Stimulated activated CD4-positive, alpha-beta T cell treated with anti-CD3 and anti-CD28 coated beads, Interleukin-2, amount 100 ng/mL, for 24 hours (primary cell): ENCODE measurements at places on chromosomes 1 and 21.

- no peak for DNase-seq
These were observed 62.8 kb upstream of the USP25 start for GRCh38 chr21:15667010-15667409.

- no peak for DNase-seq
These were observed 6.2 kb downstream of the AHDC1 start for GRCh38 chr1:27597516-27598294.

DNA sequence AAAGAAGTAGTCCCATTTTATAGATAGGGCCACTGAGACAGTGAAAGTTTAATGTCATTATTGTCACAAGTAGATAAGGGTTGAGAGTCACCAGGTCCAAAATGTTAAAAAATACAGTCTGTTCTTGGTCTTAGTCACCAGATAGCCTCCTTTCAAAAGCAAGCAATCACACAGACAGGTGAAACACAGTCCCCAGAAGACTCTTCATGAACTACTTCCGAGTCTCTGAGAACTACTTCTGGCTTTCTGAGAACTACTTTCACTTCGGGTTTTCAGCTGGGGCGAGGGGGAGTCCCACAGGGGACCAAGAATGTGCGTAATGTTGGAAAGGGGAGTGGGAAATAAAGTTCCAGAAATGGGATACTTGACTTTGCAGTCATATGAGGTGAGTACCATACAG is 143.2 kb downstream of the HHIPL2 start:
- DNase-seq, result no peak

GRCh38 chr1:101453844-101454243 is 217.0 kb downstream of the S1PR1 start:
- no peak for DNase-seq

- DNase-seq, result no peak
These were observed 129.9 kb upstream of the KCNK2 start for GRCh38 chr1:214952648-214953047.

GRCh38 chr1:6776895-6777294 is 8.4 kb upstream of the CAMTA1 start:
- no peak for DNase-seq

DNA sequence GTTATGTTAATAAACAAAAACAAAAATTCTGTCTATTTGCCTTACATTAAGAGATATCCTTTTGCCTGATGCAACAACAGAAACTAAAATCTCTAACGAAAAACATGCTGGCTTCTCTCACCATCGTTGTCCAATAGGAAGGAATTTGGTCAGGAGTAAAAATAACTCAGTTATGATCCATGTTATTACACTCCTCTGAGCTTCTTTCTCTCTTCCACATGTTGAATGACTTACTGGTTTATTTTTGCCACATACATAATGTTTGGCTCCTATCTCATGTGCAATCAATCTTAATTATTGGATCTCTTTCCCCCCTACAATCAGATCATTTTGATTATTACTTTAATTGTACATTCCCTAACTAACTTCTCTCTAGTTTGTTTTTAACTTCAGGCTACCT is 688.4 kb downstream of the USP25 start:
- no peak for DNase-seq
